ENCODE measurements at places on chromosomes 7 and 10.

- DNase-seq, result no peak
Observed at GRCh38 chr7:105759670-105760550, 116.5 kb downstream of the ATXN7L1 start.

- no peak for DNase-seq
Observed at GRCh38 chr7:130993671-130994365, 259.8 kb upstream of the KLF14 start.

- no peak for DNase-seq
Observed at GRCh38 chr7:42100156-42100508, 136.9 kb downstream of the GLI3 start.

GRCh38 chr7:158745057-158745715 is 40.6 kb upstream of the NCAPG2 start:
- no peak for DNase-seq

DNA sequence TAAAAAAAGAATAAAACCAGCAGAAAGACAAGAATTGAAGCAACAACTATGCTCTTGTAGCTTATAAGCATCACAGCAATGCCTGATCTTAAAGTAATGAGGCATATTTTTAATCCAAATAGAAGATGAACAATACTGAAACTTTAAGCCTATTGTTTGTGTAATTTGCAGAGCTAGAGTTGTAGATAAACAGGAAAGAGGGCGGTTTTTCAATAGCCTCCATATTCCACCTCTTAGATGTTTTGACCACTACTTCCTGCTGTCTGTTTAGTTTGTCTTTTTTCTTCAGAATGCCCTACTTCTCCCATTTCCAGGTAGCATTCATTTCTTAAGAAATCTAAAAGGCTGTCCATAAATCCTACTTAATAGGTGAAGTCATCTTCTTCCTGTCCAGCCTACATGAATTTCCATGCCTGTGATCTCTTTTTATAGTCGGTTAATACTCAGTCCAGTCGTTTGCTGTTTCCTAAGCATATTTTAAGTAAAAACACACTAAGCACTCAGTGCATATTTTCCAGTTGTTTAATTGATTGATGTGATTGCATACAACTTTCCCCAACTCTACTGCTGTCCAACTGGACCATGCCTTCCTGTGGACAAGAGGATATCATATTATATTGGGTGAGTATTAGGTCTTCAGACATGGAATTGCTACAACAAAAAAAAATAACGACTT is 308.1 kb downstream of the TFEC start:
- DNase-seq, result no peak

DNA sequence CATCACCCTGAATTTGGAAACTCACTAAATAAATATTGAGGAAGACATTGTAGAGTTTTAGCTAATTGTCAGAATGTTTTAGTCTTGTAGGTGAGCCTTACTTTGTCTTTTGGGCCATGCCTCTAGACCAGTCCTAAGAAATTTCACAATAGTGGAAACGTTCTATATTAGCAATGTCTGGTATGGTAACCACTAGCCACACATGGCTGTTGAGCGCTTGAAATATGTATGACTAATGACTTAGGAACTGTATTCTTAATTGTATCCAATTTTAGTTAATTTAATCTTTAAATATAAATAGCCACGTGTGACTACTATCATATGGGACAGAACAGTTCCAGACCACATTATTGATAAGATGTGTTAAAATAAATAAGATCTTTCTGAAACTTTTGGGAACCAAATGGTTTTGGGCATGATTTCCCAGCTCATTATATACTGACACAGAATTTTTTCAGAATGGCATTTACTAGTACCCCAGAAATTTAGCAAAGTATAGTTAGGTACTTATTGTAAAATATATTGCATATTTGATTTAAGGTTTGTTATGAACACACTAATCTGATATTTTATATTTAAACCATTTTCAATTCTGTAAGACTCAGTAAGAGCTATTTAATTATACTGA is 95.0 kb downstream of the VPS50 start:
- no peak for DNase-seq

GRCh38 chr7:158842486-158842885 is 13.2 kb upstream of the ESYT2 start:
- DNase-seq, result no peak

- no peak for DNase-seq
Observed at GRCh38 chr10:100728928-100729861, 16.2 kb upstream of the PAX2 start.

GRCh38 chr7:2224934-2225333 is 7.8 kb downstream of the MAD1L1 start:
- no peak for DNase-seq

DNA sequence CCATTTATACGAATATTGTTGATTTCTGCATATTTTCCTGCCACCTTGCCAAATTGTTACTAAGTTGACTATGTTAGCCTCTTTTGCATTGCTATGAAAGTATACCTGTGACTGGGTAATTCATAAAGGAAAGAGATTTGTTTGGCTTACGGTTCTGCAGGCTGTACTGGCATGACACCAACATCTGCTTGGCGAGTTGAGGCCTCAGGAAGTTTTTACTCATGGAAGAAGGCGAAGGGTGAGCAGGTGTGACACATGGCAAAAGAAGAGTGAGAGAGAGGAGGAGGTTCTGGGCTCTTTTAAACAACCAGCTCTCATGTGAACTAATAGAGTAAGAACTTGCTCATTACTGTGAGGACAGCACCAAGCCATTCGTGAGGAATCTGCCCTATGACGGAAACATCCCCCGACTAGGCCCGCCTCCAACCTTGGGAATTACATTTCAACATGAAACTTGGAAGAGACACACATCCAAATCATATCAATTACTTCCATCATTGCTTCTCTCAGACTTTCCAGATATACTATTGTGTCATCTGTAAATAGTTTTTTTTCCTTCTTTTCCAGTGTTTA is 8.4 kb downstream of the RALA start:
- no peak for DNase-seq

DNA sequence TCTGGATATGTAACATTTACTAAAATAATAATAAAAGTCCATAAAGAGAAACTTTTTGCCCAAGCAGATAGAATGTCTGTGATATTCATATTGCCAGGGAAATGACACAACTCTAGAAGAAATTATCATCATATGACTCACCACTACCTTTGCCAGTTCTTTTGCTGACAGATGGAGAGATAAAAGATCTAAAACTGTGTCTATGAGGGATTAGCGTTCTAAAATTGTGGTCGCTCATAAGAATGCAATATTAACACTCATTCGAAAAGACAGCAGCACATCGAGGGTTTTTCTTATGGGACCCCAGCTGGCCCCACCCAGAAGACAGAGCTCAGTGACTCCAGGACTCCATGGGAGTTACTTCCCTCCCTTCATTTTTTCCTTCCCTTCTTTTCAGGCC is 16.6 kb upstream of the LANCL2 start:
- DNase-seq, result no peak

DNA sequence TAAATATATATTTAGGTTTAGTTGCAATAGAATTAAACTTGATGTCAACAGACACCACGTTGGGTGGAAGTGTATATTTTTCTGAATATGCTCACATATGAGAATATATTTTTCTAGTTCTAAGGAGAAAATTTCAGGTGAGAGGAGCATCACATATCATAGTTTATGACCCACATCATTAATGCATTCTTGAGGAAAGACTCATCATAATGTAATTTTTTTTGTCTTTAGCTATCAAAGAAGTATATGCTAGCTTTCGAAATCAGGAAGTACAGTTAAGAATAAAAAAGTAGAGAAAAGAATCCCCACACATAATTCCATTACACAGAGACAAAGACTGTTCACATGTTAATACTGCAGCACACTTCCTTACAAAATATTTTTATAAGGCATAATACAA is 30.4 kb downstream of the A1CF start:
- no peak for DNase-seq

GRCh38 chr10:117457071-117457810 is 82.0 kb upstream of the PDZD8 start:
- DNase-seq, result no peak

GRCh38 chr10:115826396-115826795 is 446.6 kb downstream of the GFRA1 start:
- DNase-seq, result no peak

- no peak for DNase-seq
Observed at GRCh38 chr10:128930515-128930914, 536.5 kb upstream of the MGMT start.

DNA sequence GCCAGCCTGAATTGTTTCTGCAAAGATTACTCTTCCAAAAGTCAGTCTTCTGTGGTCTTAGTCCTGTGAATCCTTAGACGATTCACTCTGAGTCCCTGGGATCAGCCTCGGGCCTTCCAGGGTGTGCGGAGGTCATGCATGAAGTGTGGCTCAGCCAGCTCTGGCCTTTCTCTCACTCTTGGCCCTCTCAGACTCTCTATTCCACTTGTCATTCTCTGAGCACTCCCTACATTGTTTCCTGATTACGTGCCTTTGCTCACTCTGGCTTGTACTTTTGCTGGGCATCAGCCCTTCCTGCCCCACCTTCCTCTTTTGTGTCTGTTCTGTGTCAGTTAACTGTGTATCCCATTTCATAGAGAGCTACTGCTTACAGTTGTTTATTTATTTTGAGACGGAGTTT is 36.0 kb downstream of the CCNY start:
- DNase-seq, result no peak

DNA sequence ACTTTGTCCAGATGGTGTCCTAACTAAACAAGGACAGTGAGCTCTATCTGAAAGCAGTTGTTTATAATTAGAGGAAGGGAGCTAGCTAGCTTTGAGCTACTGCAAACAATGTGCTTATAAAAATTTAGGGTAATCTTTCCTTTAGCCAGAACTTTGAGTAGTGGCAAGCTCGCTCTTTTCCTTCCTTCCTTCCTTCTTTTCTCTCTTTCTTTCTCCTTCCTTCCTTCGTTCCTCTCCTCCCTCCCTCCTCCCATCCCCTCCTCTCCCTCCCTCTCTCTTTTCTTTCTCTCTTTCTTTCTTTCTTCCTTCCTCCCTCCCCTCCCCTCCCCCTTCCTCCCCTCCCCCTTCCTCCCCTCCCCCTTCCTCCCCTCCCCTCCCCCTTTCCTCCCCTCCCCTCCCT is 520.1 kb downstream of the INHBA start:
- no peak for DNase-seq

GRCh38 chr10:33547976-33548375 is 213.5 kb upstream of the NRP1 start:
- no peak for DNase-seq

- no peak for DNase-seq
Observed at GRCh38 chr7:71710442-71710841, 578.5 kb downstream of the GALNT17 start.

- DNase-seq, result no peak
Observed at GRCh38 chr7:79420464-79420863, 33.0 kb downstream of the MAGI2 start.

- DNase-seq, result no peak
Observed at GRCh38 chr7:40492946-40493345, 358.1 kb downstream of the SUGCT start.

DNA sequence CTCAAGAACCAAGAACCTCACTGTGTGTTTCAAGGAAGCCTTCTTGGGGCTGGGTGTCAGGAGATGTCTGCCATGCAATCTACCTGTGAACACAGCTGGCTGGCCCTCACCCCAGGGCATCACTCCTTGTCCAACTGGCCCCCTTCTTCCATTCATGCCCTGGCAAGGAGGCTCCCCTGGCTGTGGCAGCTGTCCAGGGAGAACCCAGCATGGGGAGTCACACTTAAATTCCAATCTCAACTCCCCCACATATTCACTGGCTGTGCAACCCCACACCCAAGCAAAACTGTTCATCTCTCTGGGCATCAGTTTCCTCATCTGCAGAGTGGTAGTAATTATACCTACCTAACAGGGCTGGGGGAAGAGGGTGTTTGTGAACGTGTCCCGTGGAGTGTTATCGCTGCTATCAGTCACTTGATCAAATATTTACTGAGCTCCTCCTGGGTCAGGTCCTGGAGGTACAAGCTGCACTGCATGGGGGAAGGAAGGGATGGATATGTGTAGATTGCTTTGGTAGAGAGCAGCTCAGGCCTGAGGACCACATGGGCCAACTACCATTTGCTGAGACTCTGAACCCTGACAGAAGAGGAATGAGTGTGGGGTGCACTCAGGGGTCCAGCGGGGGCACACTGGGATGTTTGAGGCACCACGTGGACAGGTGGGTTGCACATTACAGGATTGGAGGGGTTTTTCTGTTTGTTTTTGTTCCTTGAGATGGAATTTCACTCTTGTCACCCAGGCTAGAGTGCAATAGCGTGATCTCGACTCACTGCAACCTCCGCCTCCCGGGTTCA is 2.1 kb upstream of the GPRIN2 start:
- DNase-seq, result no peak

- DNase-seq, result no peak
Observed at GRCh38 chr7:65239707-65240352, 133.8 kb upstream of the ZNF92 start.

DNA sequence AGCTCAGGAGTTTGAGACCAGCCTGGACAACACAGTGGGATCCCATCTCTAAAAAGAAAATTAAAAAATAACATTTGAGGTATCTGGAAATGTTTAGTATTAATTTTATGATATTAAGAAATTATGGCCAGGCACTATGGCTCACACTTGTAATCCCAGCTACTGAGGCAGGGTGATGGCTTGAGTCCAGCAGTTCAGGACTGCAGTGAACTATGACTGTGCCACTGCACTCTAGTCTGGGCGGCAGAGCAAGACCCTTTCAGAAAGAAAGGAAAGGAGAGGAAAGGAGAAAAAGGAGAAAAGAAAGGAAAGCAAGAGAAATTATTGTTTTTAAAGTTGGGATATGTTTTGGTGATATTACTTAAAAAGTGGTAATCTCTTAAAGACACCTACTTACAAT is 2.5 kb upstream of the CCDC186 start:
- DNase-seq, result no peak

DNA sequence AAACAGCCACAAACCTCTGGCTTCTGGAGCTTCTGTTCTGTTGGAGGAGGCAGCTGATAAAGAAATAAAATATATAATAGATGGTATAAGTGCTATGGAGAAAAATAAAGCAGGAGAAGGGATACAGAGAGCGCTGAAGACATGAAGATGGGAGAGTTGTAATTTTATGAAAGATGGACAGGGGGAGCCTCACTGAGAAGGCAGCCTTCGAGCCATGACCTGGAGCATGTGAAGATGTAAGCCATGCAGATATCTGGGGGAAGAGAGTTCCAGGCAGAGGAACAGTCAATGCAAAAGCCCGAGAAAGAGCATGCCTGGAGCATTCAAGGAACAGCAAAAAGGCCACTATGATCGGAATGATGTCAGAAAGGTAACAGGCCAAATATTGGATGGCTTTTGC is 187.5 kb downstream of the KIAA1217 start:
- no peak for DNase-seq

GRCh38 chr10:70978816-70979480 is 90.6 kb upstream of the PCBD1 start:
- DNase-seq, result no peak

DNA sequence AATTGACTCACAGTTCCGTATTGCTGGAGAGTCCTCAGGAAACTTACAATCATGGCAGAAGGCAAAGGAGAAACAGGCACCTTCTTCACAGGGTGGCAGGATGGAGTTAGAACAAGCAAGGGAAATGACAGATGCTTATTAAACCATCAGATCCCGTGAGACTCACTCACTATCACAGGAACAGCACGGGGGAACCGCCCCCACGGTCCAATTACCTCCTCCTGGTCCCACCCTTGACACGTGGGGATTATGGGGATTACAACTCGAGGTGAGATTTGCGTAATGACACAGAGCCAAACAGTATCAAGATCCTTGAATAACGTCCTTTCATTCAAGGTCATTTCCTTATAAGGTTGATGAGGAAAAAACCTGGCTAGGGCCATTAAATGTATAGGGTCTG is 176.6 kb downstream of the TPK1 start:
- DNase-seq, result no peak

All from activated CD8-positive, alpha-beta memory T cell treated with anti-CD3 and anti-CD28 coated beads for 4 hours (primary cell).